Activated gamma-delta T cell treated with Interleukin-2 at 50 U/mL for 16 hours (primary cell): ENCODE measurements at places on chromosomes 3 and 15.

- DNase-seq, result no peak
Observed at GRCh38 chr3:40623567-40623966, 98.8 kb downstream of the ZNF621 start.

DNA sequence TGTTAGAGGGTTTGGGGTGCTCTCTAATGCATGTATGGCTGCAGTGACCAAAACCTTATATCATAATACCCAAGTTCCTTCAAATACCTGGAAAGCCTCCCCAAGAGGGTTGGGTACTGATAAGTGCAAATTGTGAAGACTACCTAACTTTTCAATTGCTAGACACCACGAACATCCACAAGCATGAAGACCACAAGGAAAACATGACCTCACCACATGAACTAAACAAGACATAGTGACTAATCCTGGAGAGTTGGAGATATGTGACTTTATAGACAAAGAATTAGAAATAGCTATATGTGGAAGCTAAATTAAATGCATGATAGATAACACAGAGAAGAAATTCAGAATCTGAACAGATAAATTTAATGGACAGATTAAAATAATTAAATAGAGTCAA, 23.9 kb upstream of the AADACL2 start:
- no peak for DNase-seq

DNA sequence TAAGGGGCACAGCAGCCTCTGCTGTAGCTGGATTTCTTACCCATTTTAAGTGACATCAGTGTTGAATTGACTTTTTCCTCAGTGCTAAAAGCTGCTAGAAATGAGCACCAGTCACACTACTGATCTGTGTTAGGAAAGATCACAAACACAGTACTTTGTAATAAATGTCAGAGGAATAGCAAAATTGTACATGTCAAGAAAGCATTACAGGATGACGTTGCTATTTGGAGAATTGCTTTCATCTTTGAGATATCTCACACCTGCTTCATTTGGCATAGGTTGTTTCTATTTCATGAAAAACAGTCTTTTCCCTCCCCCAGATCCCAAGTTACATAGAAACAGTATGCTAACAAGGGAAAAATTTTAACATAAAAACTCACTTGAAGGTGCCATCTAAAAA, 77.8 kb downstream of the SLC25A26 start:
- DNase-seq, result no peak

- DNase-seq, result no peak
Observed at GRCh38 chr3:13535905-13536304, 13.0 kb upstream of the FBLN2 start.

DNA sequence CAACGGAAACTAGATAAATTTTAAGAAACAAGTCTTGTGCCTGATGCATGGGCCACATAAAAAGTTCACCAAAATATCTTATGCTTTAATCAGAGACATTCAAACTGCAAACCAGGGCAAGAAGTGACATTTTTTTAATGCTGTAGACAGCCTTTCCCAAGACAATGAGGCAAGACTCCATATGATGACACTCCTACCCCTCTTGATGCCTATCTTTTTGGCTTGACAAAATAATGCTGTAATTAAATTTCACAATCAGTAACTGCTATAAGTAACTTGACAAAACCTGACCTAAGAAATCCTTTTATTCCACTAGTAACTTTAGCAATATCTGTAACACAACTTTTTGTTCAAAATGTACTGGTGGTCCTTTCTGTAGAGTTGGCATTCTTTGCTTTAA, 48.7 kb downstream of the ECT2 start:
- DNase-seq, result no peak

GRCh38 chr3:187516446-187517185, 148.4 kb downstream of the RTP4 start:
- DNase-seq, result no peak

GRCh38 chr3:44509393-44509921, 32.0 kb upstream of the ZNF445 start:
- no peak for DNase-seq

- no peak for DNase-seq
Observed at GRCh38 chr3:53513556-53514190, 19.3 kb downstream of the CACNA1D start.

DNA sequence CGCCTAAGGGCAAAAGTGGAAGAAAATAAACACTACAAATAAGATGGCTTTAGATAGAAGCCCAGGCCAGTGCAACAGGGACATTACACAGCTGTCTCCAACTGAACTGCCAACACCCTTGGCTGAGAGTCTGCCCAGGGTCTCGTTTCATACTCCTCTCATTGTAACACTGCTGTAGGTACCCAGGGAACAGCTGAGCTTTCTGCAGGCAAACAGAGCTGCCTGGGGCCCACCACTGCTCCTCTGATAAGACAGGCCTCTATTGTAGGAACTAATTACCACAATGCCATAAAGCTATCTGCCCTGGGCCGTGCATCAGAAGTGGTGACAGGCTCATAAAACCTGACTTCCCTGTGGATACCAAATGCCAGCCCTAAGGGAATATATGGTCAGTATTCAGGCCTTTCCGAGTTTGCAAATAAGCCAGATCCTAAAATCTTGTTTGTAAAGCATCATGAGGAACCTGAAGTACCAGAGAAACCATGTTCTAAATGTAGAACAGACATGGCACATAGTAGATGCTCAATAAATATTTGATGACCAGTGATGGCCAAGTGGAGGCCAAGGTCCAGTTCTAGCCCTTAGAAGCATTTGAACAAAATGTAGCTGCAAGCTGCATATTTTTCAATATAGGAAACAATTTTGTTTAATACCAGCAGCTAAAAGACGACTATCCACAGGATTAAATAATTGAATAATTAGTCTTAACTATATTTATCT, 84.3 kb upstream of the NEO1 start:
- no peak for DNase-seq
